ENCODE measurements at places on chromosomes 2 and 18.
A peak's percentile ranks its signal among the peaks of the same experiment; 100 is the strongest.

- no peak for DNase-seq
Measured at GRCh38 chr2:54103454-54104314, 11.7 kb upstream of the ACYP2 start.

- DNase-seq = no peak
Measured at GRCh38 chr2:219461047-219461514, 26.4 kb downstream of the SPEG start.

GRCh38 chr18:32469190-32469651 lies 1.5 kb downstream of the GAREM1 start:
- DNase-seq = no peak

DNA sequence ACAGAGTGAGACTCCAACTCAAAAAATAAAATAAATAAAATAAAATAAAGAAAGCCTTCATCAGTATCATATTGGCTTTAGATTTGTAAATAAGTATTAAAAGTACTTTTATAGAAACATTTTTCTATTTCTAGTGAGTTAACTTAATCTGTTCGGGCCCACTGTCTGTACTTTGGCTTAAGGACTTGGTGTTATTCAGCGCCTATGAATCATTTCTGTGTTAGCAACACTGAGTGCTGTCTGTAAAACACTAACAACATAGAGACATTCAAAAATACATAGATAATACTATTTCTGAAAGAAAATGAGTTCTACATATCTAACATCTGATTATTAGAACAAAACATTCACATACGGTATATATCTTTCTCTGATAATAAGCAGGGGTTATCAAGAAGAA lies 221.5 kb upstream of the CDH19 start:
- no peak for DNase-seq

- DNase-seq = no peak
Measured at GRCh38 chr2:72915907-72916742, 1.2 kb upstream of the EMX1 start.

DNA sequence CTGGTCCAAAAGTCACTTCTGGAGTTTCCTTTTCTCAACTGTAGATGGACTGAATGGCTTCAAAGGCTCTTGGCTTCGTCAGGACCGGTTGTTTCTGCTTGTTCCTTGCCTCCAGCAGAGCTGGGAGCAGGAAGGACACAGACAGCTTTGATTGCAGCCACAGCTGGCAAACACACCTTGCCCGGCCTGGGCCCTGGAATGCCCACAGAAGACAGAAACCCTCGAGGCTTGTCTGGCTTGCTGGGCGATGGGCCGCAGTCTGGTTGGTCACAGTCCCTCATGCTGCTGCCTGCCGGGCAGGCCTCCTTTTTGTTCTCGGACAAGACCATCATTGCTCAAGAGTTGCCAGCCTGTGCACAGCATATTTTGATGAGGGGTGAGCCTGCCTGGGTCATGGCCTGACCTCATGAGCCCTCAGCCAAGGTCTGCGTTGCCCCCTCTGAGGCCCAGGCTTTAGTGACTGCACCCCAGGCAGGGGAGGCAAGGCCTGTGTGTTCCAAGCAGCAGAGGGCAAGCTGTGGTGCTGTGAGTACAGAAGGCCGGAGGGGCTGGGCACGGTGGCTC lies 37.8 kb downstream of the ATP6V1C2 start:
- no peak for DNase-seq

DNA sequence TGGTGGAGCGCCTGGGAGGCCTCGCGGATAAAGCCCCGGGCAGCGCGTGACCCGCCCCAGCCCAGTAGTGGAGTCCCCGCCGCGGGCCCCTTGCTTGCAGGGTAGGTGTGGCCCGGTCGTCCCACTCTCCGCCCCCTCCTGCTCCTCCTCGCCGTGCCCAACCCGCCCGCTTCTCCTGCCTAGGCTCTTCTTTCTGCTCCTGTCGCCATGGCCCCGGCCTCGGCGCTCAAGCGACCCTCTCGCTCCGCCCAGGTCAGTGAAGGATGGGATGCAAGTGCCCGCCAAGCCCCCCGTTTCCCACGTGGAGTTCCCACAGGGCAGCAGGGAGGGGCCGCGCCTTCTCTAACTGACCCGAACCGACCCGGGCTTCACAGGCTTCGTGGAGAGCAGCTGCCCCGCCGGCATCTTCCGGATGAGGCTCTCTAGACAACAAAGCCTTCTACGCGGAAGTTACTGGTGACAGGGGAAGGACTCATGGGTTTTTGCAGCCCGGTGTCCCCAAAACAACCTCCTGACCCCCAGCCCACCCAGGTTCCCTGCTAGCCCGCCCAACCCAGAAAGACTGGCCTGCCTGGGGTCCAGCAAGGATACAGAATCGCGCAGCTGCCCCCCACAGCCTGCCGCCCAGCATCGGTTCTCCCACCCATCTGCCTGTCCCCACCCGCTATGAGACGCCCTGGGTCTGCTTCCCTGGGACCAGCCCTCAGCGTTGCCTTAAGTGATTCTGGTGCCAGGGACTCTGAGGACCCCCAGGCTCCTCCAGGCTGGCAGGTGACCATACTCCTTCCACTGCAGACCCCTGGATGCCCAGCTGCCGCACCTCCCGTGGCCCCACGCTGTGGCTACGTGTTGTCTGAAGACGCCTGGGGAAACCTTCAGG lies 32.8 kb downstream of the TTC32 start:
- peak; percentile 37 for DNase-seq

All from central memory CD8-positive, alpha-beta T cell (primary cell).